ENCODE measurements at places on chromosomes 4 and X.

GRCh38 chr4:86831262-86832130 lies 17.7 kb downstream of the SLC10A6 start:
- no peak for DNase-seq

- no peak for DNase-seq
Observed at GRCh38 chr4:84495794-84496261, 3.3 kb downstream of the NKX6-1 start.

DNA sequence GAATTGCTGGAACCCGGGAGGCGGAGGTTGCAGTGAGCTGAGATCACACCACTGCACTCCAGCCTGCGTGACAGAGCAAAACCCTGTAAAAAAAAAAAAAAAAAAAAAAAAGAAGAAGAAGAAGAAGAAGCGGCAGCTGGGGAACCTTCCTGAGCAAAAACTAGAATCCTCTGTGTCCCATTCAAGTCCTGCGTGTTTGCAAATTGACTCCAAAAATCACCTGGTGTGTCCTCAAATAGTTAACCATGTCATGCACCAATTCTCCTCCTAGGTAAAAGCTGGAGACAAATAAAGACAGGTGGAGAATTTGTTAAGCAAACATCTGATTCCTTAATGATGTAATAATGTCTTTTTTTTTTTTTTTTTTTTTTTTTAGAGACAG lies 31.9 kb upstream of the ASMTL start:
- DNase-seq: no peak

GRCh38 chr4:109195646-109196045 lies 106.8 kb downstream of the COL25A1 start:
- no peak for DNase-seq

GRCh38 chrX:142156567-142156966 lies 48.5 kb downstream of the MAGEC2 start:
- DNase-seq: no peak

- DNase-seq: no peak
Observed at GRCh38 chr4:138561276-138561880, 319.2 kb upstream of the SLC7A11 start.

GRCh38 chrX:19063030-19063429 lies 59.2 kb downstream of the ADGRG2 start:
- no peak for DNase-seq

DNA sequence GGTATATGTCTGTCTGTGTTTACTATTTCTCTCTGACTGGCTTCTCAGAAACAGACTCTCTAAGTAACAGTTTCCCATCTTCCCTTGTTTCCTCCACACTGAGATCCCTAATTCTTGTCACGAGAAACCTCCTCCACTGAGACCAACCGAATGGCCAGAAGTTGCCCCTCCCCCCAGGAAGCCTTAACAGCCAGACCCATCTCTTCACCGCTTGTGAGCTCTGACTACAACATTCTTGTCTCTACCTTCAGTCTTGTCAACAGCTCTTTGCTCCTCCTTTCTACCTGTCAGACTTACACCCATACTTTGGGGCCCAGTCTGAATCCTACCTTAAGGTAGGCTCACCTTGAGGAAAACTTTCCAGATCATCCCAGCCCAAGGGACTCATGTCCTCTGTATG lies 90.8 kb downstream of the NHSL2 start:
- DNase-seq: no peak

DNA sequence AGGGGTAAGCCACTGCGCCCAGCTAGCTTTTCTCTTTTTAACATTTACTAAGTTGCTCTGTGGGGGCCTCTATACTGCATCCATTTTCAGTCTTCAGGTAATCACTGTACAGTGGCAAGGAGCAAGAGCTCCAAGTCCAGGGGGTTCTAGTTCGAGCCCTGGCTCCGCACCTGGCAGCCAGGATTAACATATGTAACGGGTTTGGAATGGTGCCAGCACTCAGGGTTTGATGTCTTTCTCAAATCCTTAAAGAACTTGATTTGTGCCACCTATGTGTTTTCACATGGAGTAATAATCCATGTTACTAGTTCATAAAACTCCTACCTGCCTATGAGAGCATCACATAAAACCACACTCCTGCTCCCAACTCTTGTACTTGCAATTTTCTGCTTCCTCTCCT lies 4.5 kb downstream of the GRPEL1 start:
- DNase-seq: no peak

GRCh38 chr4:165248102-165248501 lies 40.7 kb downstream of the KLHL2 start:
- no peak for DNase-seq

DNA sequence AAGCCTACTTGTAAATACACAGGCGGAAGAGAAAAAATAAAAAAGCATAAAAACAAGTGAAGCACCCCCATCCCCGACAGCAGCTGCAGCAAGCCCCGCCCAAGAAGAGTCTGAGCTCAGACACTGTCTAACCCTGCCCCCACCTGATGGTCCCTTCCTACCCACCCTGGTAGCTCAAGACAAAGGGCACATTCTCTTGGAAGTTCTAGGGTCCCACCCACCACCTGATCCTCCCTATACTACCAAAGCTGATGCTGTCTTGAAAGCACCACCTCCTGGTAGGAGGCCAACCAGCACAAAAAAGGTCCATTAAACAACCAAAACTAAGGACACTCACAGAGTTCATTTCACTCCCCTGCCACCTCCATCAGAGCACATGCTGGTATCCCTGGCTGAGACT lies 308.2 kb downstream of the KLHL13 start:
- DNase-seq: no peak

- no peak for DNase-seq
Observed at GRCh38 chr4:15143551-15143950, 141.3 kb downstream of the CPEB2 start.

GRCh38 chrX:18873189-18873791 lies 110.6 kb downstream of the PHKA2 start:
- no peak for DNase-seq

- no peak for DNase-seq
Observed at GRCh38 chr4:5782829-5783476, 72.0 kb downstream of the EVC start.

DNA sequence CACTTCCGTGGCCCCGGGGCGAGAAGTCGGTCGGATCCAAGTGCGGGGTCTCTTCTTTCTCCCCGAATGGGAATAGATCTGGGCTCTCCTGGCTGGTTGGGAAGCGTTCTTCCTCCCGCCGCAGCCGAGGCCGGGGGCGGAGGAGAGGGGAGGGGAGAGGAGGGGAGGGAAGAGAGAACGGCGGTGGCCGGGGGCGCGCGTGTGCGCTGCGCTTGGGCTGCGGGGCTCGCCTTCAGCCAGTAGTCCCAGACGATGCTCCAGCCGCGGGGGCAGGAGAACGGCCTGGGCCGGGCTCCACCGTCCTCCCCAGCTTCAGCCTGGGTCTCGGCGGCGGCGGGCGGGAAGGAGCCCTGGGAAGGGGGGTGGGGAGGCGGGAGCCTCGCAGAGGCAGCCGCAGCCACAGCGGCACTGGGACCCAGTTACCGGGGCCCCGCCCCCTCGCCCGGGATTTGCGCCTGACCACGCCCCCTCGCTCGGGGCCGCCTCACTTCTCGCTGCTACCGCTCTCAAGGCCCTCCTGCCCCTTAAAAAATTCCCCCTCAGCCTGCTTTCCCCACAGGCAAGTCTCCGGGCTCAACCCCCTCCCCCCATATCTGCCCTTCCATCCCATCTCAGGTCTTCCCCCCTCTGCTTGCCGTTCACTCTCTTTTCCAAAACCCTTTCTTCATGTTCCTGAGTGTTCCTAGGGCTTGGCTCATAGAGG lies at the start of gene FGD1:
TSS of gene FGD1 (minus strand) at position 421 of the 703 bp plus-strand sequence. CDS start 802 bp downstream, outside the sequence.
- peak; percentile 84 for DNase-seq

GRCh38 chr4:3335385-3335784 lies 42.6 kb downstream of the RGS12 start:
- peak; percentile 13 for DNase-seq

DNA sequence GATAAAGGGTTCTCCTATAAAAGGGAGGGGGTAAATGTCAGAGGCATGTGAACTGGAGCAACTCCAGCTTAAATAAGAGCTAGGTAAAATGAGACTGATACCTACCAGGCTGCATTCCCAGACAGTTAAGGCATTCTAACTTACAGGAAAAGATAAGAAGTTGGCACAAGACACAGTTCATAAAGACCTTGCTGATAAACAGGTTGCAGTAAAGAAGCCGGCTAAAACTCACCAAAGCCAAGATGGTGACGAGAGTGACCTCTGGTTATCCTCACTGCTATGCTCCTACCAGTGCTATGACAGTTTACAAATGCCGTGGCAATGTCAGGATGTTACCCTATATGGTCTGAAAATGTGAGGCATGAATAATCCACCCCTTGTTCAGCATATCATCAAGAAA lies 13.1 kb upstream of the SULT1B1 start:
- DNase-seq: no peak

DNA sequence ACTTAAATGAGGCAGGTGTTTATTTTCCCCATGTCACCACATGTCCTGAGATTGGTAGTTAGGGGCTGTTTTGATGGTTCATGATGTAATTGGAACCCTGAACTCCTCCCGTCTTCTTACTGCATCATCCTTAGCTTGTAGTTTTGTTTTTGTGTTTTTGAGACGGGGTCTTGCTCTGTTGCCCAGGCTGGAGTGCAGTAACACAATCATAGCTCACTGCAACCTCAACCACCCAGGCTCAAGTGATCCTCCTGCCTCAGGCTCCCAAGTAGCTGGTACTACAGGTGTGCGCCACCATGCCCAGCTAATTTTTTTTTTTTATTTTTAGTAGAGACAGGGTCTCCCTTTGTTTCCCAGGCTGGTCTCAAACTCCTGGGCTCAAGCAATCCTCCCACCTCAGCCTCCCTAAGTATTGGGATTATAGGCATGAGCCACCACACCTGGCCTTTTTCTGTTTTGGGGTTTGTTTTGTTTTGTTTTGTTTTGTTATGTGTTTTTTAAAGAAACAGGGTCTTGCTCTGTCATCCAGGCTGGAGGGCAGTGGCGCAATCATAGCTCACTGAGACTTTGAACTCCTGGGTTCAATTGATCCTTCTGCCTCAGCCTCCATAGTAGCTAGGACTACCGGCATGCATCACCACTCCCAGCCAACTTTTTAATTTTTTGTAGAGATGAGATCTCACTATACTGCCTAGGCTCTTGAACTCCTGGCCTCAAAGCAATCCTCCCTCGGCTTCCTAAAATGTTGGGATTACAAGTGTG lies 76.4 kb downstream of the SNX25 start:
- DNase-seq: no peak

DNA sequence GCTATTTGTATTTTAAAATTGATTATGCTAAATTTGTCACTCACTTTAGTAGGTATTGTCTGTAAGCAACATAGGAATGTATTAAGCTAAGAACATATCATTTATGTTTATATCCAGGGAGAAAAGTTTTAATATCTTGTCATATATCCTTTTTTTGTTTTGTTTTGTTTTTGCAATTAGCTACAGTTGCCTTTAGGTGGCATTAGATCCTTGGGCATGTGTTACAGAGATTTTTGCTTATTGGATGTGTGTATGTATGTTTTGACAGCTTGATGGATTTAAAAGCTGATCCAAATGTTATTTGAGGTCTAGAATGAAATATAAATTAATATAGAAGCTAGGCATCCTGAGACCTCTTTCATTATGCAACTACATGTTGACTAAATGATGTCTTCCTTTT lies 36.1 kb upstream of the OTUD4 start:
- DNase-seq: no peak

DNA sequence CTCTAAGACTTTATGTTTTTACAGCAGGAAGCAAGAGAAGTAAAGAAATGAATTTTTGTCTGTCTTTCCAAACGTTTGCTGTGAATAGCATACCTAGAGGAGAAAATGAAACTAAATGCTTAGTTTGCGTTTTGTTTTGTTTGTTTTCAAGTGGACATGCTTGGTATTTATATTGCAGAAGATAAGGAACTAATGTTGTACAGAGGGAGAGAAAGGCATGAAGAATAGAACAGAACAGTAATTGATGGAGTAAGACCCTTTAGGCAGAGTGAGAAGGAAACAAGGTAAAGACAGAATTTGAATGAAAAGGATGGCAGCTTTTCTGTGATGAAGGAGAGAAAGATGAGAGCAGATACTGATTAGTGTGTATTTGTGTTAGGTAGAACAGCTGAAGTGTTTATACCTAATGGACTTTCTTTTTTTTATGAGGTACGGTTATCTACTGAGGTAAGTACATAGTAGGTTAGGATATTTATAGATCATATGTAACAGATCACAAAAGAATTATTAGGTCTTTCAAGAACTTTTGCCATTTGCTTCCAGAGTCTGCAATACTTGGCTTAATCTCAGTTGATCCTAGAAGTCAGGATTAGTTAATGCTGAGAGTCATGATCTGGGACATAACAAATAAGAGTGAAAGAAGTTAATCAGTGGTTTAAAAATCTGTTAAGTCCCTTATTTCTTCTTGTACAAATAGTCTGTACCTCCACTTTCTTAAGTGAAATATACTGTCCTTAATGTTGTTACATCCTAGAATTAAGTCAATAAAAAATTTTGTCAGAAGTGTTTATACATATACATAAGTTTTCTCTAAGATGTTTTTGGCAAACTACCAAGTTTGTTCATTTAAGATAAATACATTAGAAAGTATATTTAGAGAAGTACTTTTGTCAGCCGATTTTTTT lies 36.8 kb downstream of the FABP2 start:
- DNase-seq: no peak

DNA sequence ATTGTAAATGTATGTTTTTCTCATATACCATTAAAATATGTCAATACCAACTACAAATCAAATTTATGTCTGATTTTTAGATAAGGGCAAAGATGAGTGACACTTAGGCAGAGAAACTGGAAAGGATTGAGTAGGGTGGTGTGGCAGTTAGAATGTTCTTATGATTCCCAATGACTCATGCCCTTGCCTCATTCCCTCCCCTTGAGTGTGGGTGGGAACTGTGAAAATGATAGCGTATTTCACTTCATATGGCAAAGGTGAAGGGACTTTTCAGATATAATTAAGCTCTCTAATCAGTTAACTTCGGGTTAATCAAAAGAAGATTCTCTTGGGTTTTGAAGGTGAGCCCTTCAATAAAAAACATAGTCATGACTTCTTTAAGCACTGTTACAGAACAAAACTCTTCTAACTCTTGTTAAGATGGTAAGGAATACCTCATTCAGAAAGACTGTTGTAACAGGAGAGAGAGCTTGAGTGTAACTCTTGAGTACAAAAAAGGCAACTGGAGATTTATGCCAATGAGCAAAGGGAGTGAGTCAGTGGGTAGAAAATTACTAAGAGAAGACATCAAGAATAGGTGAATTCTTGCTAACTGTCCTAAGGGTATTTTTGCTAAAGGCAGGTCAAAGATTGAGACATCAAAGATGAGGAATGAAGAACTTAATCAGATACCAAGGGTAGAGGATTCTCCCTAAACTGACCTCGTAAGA lies 329.5 kb downstream of the KCTD8 start:
- no peak for DNase-seq

- no peak for DNase-seq
Observed at GRCh38 chr4:78059938-78060337, 2.8 kb downstream of the FRAS1 start.

- DNase-seq: no peak
Observed at GRCh38 chrX:18983666-18984380, at the start of gene PHKA2. TSS of gene PHKA2 (minus strand) at chrX:18984114. CDS start at chrX:18983932, 182 bp downstream.

GRCh38 chr4:120105472-120105871 lies 38.8 kb upstream of the MAD2L1 start:
- no peak for DNase-seq

DNA sequence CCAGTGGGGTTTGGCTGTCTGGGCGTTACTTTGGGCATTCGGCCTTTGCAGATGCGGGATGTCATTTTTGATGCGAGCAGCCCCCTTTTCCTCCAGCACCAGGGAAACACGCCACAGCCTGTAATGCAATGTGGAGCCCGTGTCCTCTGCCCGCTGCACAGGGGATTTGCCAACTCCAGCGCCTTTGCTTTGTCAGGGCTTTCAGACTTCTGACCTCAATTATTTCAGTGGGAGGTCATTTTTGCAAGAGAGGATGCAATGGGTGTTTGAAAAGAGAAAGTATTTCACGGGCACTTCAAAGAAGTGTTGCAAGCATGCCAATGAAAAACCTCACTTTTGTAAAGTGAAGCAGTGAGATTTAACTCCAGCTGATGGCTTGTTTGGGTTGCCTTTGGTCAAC lies 11.5 kb downstream of the CLCN4 start:
- no peak for DNase-seq
